Kidney glomerular epithelial cell (primary cell): ENCODE measurements at places on chromosomes 3 and 15.

GRCh38 chr3:69251078-69251805 lies 128.8 kb upstream of the LMOD3 start:
- DNase-seq: no peak

DNA sequence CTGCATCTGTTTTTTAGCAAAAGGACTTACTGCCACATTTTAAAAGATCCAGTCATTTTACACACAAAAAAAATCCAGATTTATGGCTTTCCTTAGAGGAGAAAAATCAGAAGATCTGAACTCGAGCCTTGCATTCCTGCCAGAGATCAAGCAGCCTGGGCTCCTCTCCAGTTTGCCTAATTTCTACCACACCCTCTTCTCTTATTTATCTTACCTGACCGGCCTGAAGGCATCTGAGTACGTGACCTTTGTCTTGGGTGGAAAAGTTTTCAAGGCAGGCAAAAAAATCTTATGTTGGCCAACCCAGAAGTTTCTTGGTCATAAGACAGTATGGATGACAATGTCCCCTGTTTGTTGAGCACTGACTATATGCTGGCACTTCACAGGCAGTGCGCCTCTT lies 60.3 kb downstream of the CHRD start:
- DNase-seq: no peak

GRCh38 chr3:179133575-179133974 lies 14.6 kb upstream of the PIK3CA start:
- no peak for DNase-seq

- no peak for DNase-seq
Measured at GRCh38 chr3:56536735-56537134, 20.2 kb upstream of the CCDC66 start.

DNA sequence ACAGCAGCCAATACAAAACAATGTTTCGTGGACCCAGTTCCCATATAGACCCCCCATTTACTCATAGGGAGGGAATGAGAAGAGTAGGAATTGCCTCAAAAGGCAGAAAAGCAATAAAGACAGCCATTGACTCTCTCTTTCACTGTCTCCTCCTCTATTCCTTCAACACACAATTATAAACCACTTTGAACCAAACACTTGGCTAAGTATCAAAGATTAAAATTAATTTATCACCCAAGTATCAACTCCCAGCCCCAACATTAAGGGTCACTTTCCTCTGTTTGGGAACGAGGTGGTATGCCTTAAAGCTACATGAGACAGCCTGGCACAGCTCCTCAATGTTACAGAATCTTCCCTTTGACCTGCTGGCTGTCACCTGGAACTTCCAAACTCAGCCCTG lies 16.4 kb upstream of the LRIG1 start:
- no peak for DNase-seq

DNA sequence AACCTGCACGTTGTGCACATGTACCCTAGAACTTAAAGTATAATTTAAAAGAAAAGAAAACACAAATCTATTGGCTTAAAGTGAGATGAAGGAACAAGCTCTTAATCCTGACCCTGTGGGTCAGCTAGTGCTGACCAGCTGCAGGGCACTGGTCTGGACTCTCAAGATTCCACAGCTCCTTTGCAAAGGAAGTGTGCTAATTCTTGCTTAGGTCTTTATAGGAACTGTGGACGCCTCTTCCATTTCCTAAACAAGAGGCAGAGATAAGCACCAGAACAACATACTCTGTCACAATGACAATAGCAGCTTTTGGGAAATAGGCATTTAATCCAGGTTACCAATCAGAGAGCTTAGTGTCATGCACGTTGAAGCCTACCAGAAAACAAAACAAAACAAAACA lies 166.1 kb downstream of the ISL2 start:
- DNase-seq: no peak

DNA sequence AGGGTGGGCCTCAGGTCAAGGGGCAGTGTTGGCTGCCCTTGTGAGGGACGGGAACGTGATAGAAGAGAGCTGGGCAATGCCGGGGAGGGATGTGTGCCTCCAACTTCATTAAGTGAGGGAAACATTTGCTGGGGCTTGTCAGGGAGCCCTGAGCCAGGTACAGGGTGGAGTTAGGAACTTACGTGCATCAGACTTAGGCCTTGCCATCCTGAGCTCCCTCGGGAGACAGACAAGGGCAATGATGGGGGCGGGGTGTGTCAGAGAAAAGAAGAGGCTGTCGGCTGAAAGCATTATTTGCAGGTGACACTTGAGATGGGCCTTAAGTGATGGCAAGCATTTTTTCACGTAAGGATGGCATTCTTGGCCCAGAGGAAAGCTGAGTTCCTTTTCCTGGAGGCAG lies 1.6 kb downstream of the FAM131A start:
- DNase-seq: no peak

DNA sequence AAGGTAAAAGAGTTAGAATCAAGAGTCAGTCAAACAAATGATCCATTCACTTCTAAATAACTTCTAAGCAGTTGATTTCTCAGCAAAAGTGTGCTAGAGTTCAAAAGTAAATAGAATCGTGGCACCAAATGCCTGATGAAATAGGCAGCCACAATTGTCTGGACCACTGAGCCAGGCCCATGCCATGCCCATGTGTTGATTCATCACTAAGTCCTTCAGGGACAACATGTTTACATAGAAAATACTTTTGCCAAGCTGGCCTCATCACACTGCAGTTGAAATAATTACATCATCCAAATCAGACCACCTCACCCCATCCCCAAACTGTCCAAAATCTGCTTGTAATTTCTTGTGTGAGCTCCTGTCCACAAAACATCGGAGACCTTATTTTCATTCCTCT lies 216.3 kb downstream of the IGSF11 start:
- peak; percentile 36 for DNase-seq

- DNase-seq: no peak
Measured at GRCh38 chr15:73344056-73344455, 24.7 kb downstream of the HCN4 start.

DNA sequence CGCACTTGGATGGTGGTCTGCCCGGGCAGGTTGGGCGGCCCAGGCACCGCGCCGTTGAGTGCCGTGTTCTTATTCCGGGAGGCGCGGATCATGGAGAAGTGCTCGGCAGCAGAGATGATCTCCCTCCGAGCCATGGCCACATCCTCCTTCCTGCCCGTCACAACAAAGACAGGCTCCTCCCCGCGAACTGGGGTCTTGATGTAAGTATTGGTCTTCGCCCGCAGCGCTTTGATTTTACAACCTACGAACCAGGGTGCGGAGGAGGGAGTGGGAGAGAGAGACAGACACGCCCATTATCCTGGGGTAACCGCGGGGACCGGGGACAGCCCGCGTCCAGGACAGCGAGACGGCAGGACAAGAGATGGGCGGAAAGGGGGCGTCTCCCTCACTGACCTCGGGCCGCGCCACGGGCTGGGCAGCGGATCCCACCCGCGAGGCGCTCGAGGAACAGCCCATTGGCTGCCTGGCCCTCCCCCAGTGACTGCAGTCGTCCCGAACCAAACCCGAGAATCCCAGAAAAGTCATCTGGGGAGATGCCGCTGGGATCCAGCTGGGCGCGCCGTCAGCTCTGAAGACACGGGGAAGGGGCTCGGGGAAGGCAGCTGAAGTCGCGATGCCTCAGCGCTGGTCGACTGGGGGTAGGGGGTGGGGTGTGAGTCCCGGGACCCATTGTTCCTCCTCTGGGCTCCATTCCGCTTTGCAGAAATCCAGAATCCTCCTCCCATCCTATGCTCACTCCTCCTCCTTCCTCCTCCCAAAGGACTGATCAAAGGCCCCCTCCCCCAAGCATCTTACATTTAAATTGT lies 1.2 kb downstream of the MEX3B start:
- DNase-seq: peak; percentile 32

DNA sequence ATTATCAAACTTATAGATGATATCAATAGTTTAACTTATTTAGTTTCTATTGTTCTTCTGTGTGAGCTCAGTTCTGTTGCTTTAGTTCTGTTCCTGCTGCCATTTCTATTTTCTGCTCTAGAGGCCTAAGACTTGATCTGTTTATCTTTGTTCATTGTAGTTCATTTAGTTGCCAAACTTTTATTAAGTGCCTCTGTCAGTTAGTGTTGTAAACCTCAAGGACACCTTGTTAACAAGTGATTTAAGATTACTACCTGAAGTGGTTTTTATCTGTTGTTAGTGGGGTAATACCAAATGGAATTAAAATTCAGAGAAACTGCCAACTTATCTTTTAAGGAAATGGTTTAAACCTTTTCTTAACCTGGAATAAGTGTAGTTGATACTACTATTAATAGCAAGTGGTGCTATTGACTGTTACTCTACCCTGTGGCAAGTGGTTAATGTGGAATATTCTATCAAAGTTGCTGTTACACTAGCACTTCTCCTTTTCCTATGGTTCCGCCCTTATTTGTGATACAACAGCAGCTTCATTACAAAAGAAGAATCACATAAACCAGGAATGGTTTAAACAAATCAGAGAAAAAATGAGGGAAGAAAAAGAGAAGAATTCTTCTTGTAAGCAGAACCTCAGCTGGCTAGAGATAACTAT lies 500.6 kb upstream of the GOLIM4 start:
- DNase-seq: no peak

DNA sequence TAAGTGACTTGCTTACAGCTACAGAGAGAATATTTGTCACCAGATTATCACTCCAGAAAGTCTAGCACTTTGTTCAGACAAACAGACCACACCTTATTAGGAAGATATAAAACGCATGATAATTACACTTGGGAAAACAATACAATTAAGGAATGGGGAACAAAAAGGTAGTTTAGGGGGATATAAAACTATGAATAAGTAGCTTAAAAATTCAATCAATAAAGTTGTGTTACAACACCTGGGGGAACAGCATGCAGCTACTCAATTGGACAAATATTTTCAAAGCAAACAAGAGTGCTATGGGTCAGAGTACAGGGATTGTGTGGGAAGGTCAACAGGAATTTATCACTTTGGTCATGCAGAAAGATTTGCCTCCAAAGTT lies 15.1 kb downstream of the CLDN1 start:
- DNase-seq: no peak

DNA sequence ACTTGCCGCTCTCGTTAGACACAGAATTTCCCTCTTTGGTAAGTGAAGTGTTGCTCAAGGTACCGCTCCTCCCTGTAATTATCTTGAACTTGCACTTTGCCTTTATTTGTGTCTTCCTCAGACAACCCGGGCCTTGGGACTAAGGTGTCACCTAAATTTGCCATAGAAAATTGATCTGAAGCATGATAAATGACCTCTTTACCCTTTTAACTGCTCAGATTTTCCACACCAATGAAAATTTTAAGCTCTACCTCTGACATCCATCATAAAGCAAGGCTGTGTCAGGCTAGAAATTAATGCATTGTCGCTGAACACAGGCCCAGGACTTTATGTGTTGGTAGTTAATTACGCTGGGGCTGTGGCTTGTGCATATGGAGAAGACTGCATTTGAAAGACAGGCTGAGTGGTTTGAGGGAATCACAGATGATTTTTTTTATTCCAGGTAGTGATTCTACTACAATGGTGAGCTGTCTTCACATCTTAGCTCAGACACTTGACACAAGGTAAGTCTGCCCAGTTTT lies 199.6 kb upstream of the CHRM5 start:
- no peak for DNase-seq

- DNase-seq: no peak
Measured at GRCh38 chr15:96234109-96234892, 96.2 kb upstream of the NR2F2 start.

- DNase-seq: no peak
Measured at GRCh38 chr3:190502946-190503345, 10.9 kb upstream of the IL1RAP start.

- DNase-seq: peak; percentile 74
Measured at GRCh38 chr3:47381317-47382157, 716 bp downstream of the PTPN23 start.

DNA sequence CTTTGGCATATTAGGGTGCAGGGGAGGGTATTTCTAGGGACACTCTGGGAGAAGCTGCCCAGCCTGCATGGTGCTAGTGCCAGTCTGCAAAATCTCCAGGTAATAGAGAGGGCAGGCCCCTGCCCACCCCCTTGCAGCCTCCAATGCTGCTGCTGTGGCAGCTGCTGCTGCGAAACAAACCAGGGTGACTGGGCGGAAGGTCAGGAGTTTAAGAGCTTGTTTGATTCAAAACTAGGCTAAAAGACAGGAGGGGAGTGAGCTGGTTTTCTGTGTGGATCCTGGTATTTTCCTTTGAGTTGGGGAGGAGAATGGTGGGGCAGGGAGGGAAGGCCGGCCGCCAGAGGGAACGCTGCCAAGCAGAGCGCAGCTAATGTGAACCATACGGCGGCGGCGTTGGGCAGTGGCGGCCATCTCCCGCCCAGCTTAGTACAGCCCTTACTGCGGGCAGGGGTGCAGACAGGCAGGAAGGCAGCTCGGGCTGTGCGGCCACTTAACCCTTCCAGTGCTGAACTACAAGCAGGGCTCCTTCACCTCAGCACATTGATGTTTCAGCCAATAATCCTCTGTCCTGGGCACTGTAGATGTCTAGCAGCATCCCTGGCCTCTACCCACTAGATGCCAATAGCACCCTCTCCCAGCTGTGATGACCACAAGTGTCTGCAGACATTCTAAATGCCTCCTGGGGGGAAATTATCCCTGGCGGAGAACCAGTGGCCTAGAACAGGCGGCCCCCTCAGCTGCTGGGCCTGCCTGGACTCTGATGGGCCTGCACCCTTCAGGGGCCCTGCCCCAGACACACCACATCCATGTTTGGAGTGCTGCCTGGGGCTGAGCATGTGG lies 125.7 kb downstream of the EEFSEC start:
- no peak for DNase-seq

DNA sequence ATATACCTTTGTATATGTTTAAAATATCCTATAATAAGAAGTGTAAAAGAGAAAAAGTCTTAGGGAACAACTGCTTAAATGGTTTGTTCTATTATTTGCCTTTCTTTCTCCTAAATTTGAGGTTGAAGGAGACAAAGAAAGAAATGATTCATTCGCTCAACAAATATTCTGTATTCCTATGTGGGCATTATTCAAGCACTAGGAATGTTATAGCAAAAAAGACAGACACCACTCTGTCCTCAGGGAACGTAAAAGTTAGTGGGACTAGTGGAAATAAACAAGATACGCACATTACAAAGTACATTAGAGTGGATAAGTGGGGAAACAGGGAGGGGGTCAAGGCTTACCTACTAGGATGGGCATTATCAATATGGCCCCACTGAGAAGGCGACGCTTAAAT lies 332.2 kb downstream of the LPP start:
- DNase-seq: no peak

DNA sequence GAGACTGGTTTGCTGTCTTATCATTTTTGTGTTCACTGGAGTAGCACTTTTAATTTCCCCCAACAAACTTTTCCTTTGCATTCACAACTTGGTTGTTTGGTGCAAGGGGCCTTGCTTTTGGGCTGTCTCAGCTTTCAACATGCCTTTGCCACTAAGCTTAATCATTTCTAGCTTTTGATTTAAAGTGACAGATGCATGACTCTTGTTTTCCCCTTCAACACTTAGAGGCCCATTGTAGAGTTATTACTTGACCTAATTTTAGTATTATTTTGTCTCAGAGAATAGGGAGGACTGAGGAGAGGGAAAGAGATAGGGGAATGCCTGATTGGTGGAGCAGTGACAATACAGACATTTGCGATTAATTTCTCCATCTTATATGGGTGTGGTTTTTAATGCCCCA lies 340.1 kb upstream of the MANF start:
- DNase-seq: no peak

DNA sequence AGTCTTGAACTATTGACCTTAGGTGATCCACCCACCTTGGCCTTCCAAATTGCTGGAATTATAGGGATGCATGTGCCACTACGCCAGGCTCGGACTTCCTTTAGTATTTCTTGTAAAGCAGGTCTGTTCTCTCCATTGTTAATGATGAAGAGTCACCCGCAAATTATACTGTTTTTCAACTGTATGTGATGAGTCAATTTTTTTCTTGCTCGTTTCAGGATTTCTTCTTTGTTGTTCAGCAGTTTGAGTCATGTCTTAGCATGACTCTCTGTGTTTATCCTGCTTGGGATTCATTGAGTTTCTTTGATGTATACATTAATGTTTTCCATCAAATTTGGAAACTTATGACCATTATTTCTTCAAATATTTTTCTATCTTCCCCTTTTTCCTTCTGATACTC lies 28.9 kb downstream of the GRAMD1C start:
- DNase-seq: no peak
